Activated CD4-positive, alpha-beta memory T cell treated with anti-CD3 and anti-CD28 coated beads, Interleukin-2, amount 10 ng/mL, durations not matched to agents 7 days and 5 days (primary cell): ENCODE measurements at places on chromosomes 5 and 9. TPM values are rescaled to one million over a fixed set of nuclear protein-coding genes. Genes with fewer than 3 reads are reported as not detected.

DNA sequence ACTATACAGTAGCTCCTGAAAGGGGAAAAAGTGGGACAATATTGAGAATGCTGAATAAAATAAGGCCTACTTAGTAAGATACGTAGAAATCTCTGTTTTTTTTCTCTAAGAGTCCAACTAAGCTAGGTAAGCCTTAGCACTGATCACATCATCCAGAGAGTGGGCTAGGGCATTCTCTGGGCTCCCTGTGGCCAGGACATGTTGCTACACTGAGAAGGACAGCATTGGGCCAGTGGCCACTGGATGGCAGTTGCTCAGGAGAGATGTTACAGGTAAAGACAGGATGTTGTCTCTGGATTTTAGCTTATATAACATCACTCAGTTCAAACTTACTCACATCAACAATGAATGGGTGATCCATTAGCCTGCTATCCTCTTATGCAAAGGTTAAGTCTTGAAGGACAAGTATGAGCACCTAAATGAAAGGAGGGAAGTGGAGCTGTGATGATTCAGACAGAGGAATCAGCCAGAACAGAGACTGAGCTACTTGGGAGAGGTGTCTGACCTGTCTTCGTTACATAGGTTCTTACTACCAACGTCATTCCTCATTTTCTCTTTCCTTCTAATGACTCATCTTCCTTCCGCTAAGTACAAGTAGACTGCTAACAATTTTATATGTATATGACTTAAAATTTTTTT, 226.6 kb upstream of the ADCY2 start:
- no peak overlapping the region for H3K27ac ChIP-seq
- no peaks in the 10 kb centered on the region for H3K36me3 ChIP-seq
- H3K4me3 ChIP-seq, result no peak overlapping the region

DNA sequence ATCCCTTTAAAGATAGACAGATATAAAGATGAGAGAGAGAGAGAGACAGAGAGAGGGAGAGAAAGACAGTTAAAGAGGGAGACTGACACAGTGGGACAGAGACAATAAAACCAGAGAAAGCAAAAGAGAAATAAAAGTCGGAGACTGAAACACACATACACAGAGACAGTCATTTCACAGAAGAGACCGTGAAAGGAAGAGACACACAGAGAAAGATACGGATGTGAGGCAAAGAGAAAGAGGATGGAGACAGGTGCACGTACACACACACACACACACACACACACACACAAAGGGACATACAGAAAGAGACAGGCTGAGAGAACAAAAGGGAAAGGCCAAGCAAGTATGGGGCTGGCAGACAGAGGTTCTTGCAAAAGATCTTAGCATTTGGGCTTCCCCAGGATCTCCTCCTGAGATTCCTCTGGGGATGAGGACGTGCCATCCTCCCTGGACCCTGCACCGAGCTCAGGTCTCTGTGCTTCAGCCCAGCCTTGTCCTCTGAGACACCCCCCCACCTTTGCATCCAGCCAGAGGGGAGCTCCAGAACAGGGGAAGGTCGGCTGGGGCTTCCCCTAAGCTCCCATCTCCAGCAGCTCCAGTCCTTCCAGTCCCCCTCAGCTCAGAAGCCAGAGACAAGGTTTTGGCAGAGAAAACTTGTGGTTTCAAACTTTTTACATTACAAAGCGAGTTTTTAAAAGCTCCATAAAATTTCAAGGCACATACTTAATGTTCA, 318.4 kb upstream of the PANK3 start:
- peaks cover 3% of the 10 kb centered on the region for H3K4me1 ChIP-seq
- no peaks in the 10 kb centered on the region for H3K27me3 ChIP-seq
- DNase-seq, result no peak
- H3K27ac ChIP-seq, result no peak overlapping the region

GRCh38 chr5:160685695-160686094, 166.3 kb downstream of the ATP10B start:
- H3K36me3 ChIP-seq, result no peaks in the 10 kb centered on the region
- H3K27ac ChIP-seq, result no peak overlapping the region
- no peak overlapping the region for H3K4me3 ChIP-seq
- H3K27me3 ChIP-seq, result peaks cover 3% of the 10 kb centered on the region

- H3K4me3 ChIP-seq, result no peak overlapping the region
- no peak for DNase-seq
- H3K27me3 ChIP-seq, result no peaks in the 10 kb centered on the region
- H3K36me3 ChIP-seq, result no peaks in the 10 kb centered on the region
- H3K27ac ChIP-seq, result no peak overlapping the region
Observed at GRCh38 chr5:89435347-89435746, 552.4 kb upstream of the MEF2C start.

- H3K27me3 ChIP-seq, result peaks cover 14% of the 10 kb centered on the region
- DNase-seq, result no peak
- H3K27ac ChIP-seq, result no peak overlapping the region
- no peaks in the 10 kb centered on the region for H3K36me3 ChIP-seq
- H3K4me1 ChIP-seq, result no peaks in the 10 kb centered on the region
Observed at GRCh38 chr5:66339896-66340295, 195.8 kb downstream of the SREK1 start.

GRCh38 chr9:89878687-89879086, 273.9 kb downstream of the GADD45G start:
- no peak overlapping the region for H3K4me3 ChIP-seq
- H3K27me3 ChIP-seq, result no peaks in the 10 kb centered on the region
- DNase-seq, result no peak
- H3K36me3 ChIP-seq, result no peaks in the 10 kb centered on the region
- no peak overlapping the region for H3K27ac ChIP-seq
- H3K4me1 ChIP-seq, result no peaks in the 10 kb centered on the region

DNA sequence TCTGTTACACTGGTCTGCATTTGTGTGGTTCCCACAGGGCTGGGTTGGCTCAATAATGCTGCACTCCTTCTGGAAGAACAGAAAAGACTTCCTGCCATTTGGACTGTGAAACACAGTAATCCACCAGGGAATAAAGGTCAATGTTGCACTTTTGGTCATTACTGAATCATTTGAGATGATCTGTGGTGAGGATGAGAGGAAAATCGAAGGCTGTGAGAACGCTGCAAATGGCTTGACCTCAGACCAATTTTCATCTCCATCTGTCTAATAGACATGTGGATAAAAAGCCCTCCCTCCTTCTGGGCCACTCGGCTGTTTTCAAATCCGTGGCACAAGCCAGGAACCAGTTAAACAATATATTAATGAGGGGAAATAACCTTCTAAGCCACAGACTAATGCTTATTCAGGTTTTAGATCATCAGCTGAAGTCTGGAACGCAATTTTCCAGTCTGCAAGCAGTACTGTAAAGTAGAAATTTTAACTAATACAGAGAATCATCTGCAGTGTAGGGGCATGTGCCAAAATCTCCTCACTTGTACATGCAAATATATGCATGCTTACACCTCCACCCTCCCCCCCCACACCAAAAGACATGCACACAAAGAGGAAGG, 20.2 kb downstream of the TLE1 start:
- no peaks in the 10 kb centered on the region for H3K4me1 ChIP-seq
- no peak overlapping the region for H3K4me3 ChIP-seq
- no peaks in the 10 kb centered on the region for H3K27me3 ChIP-seq
- H3K27ac ChIP-seq, result no peak overlapping the region
- no peak for DNase-seq

Gene GLDC
- 4.3 TPM for total RNA-seq
